ENCODE measurements at places on chromosomes 3 and 15. TPM values are rescaled to one million over a fixed set of nuclear protein-coding genes. Genes with fewer than 3 reads are reported as not detected.

The GP5 gene
- total RNA-seq = not detected

The ZKSCAN7 gene
- total RNA-seq = 29.8 TPM

The TNFAIP8L3 gene
- 1.9 TPM for total RNA-seq

The ECE2 gene
- total RNA-seq = 2.2 TPM

The SLC28A2 gene
- total RNA-seq = not detected

The KCNMB2 gene
- total RNA-seq = 15.4 TPM

The COL7A1 gene
- 1.9 TPM for total RNA-seq

The MUC4 gene
- total RNA-seq = not detected

All from occipital lobe (tissue), 3 donors.